Right lung (tissue), 10 donors: ENCODE measurements at places on chromosomes 3 and 15.

DNA sequence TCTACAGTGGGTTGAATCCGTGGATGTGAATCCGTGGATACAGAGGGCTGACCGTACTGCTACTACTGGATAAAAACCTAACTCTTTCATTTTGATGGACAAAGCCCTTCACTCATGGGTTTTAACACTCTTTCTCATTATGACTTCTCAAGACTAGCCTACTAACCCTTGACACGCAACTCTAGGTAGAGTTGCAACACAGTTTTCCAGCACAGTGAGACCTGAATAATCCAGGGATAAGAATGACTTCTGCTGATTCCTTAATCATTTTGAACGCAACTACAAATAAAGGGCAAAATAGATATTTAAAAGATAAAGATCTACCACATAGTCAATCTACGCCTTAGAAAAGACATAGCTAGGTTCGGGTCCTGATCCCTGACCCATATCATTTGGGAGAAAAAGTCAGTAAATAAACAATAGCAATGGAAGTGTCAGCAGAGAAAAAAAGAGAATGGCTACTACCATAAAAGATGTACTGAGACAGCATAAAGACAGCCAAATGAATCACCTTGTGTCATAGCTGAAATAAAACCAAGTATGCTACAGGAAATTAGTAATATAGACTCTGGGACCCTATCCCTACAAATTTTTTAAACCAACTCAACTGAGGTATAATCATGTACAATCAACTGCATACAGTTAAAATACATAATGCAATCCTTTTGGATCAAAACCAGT is 87.6 kb downstream of the DPH6 start:
- DNase-seq: no peak

DNA sequence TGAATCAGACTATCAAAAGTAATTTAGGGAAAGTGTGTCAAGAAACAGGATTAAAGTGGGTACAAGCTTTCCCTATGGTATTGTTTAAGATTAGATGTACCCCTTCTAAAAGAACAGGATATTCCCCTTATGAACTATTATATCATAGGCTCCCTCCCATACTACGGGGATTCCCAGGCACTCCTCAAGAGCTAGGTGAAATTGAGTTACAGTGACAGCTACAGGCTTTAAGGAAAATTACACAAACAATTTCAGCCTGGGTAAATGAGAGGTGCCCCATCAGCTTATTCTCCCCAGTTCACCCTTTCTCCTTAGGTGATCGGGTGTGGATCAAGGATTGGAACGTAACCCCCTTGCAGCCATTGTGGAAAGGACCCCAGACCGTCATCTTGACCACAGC is 240.8 kb upstream of the CNTN6 start:
- DNase-seq: no peak

DNA sequence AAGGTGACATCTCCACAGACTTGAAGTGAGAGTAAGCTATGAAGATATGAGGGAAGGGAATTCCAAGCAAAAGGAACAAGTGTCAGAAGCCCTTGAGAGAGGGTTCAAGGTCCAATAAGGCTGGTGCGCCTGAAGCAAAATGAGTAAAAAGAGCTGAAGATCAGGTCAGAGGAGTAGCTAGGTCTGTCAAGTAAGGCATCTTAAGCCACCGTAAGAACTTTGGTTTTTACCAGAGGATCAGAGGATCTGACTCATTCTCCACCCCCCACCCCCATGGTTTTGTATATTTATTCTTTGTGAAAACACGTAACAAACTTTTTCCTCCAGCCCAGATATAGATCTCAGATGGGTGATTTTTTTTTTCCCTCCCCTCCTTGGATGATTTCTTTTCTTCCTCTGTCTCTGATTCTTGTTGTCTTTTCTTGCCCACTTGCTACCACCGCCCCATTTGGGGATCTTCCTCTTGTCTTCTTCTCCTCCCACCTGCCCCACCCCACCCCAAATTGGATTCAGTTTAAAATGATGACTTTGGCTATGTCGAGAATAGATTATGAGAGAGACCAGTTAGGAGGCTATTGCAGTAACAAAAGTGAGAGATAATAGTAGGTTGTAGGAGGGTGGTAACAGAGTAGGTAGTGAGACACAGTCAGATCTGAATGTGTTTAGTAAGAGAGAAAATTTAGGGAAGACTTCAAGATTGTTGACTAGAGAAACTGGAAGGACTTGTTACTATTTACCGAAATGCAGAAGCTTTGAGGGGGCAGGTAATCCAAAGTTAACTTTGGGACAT is 6.1 kb downstream of the TRMT10C start:
- DNase-seq: no peak

- DNase-seq: no peak
Observed at GRCh38 chr3:174358252-174358651, 500.9 kb upstream of the NAALADL2 start.

- no peak for DNase-seq
Observed at GRCh38 chr3:144162042-144162441, 190.4 kb downstream of the DIPK2A start.

DNA sequence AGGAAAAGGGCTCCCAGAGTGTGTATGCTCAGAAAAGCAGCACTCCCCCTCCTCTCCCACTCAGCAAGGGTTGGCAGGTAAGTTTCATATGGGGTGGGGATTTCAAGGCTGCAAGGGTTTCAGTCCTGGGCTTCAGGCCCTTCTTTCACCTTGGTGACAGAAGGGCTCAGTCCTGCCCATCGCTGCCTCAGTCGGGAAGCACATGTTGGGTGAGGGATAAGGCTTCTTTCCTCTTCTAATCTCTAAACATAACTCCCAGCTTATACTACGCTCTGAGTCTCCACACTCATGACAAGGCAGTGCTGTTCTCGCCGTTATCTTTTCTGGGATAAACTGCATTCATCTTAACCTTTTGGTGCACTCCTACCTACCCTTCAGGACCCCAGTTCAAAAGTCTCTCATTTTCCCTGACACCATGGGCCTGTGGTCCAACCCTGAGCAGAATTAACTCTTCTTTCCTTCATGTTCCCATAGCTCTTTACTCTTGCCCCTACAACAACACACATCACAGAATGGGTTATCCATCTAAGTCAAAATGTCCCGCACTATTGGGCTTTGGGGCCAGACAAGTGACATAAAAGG is 17.0 kb downstream of the RAB43 start:
- DNase-seq: no peak

DNA sequence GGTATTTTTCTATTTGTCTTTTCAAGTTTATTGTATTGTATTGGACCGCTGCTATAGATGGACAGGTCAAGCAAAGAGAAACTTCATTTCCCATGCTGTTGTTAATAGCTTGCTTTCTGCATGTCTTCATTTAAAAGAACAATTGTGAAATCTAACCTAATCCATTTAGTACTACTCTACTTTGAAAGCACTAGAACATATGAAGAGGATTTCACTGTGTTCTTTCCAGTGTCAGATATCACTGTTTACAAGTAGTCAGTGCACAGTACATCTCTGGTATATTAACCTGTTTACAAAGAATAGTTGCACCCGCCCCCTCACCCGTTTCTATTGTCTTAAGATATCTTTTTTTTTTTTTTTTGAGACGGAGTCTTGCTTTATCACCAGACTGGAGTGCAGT is 21.8 kb upstream of the EDEM1 start:
- DNase-seq: no peak
